ENCODE measurements at places on chromosomes 2 and 18.

DNA sequence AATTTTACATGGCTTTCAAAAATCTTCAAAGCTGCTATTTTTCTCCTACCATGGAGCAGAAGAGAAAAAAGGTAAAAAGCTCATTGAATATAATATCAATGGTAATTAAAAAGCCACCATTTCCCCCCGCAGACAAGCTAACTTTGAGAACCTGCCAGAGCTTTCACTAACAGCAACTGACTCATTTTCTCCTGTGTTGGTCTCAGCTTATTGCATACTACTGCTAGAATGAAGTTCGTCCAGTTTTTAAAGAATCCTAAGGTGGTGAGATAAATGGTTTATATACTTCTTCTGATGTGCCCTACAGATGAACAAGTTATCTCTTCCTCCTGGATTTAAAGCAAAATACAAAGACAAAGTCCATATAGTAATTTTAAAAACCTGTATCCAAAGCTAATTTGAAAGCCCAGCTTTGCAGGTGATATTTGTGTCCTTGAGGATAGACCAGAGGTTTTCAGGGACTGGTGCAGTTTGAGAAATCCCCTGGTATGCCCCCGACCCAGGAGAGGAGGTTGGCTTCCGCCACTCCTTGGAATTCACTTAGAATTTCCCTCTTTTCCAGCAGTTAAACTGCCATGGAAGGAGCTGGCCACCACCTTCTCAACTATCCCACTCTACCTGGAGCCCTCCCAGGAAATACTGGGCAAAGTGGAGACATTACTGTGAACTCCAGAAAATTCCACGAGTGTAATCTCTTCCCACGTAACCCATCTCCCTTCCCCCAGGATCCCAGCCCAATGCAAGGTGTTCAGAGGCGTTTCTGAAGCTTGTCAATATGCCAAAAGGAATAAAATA, 17.5 kb downstream of the YPEL5 start:
- DNase-seq = no peak

DNA sequence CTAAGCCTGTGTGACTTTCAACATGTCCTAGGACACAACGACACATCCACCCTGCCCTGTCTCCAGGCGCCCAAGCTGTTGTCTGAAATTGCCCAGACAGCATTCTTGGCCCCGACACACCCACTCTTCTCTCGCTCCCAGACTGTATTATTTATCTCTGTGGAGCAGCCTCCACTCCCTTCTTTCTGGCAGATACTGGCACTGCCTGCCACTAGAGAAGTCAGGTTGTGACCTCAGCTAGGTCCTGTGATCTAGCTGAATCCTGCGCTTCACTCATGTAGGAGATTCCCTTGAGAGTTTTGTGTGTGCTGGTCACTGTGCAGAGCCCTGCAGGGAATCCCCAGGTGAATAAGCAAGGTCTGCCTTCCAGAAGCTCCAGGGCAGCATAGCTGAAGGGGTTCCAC, 77.1 kb upstream of the TNP1 start:
- no peak for DNase-seq

- no peak for DNase-seq
Observed at GRCh38 chr18:49495480-49495879, 8.4 kb upstream of the C18orf32 start.

GRCh38 chr2:238131761-238132462, 6.6 kb upstream of the KLHL30 start:
- no peak for DNase-seq

- no peak for DNase-seq
Observed at GRCh38 chr2:49248506-49248905, 94.2 kb upstream of the FSHR start.

DNA sequence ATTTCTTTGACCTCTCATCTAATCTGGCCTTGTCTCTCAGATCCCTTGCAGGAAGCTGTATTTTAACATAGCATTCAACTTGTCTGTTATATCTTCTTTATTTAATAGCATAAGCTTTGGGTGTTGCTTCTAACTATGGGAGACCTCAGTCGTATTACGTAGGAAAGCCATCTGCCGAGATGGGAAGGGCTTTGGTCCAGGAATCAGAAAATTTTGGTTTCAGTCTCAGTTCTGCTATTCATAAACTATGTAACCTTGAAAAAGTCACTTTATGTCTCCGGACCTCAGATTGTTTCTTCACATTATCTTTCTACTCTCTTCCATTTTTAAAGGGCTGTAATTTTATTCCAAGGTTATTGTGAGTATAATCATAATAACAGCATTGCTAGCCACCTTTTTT, 297.7 kb downstream of the SATB2 start:
- DNase-seq = no peak

DNA sequence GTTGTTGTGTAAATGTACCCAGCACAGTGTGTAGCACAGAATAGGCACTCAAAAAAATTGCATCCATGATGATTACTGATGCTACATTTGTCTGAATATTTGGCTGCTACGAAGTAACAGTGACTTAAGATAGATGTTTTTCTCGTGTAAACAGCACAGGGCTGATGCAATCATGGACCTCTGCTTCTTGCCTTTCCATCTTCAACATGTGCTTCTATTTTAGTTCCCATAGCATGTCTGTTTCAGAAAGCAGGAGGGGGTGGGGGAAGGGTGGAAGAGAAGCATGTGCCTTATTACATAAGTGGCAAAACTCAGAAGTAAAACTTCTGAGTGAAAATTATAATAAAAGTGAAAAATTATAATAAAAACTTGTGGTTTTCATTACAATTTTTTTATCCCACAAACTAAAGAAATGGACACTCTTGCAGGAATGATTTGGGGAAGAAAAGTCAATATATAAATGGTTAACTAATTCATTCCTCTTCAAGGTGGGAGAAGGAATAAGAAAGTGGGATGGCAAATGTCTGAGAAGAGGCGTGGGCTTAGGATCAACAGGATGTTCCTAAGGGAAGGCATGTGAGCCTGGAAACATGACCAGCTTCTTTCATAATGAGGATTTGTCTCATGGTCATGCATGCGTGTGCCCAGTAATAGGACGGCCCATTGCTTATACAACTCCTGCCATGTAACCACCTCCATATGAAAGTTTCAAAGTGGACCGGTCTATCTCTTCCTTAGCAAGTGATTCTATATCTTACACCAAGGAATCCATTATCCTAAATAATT, 27.2 kb downstream of the CCBE1 start:
- DNase-seq = no peak

GRCh38 chr2:74983631-74984392, 25.4 kb downstream of the POLE4 start:
- DNase-seq = no peak

GRCh38 chr2:41912776-41913175, 135.0 kb upstream of the PKDCC start:
- no peak for DNase-seq

GRCh38 chr2:228224410-228224809, 42.9 kb upstream of the SPHKAP start:
- no peak for DNase-seq

DNA sequence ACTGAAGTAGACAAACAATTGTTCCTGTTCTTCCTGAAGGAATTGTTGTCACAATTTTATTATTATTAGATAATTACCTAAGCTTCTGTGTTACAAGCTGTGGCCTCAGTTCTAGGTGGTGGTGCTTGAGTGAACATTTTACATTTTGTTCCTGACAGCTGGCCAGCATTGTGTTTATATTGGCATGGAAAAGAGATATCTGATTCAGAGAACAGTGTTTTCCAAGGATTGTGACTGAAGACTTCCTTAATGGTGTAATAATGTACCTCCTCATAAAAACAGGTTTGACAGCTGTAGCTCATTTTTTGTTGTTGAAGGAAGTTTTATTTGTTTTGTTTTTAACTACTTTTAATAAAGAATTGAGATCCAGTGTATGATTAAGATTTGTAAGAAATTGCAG, 95.2 kb downstream of the EPB41L5 start:
- no peak for DNase-seq

DNA sequence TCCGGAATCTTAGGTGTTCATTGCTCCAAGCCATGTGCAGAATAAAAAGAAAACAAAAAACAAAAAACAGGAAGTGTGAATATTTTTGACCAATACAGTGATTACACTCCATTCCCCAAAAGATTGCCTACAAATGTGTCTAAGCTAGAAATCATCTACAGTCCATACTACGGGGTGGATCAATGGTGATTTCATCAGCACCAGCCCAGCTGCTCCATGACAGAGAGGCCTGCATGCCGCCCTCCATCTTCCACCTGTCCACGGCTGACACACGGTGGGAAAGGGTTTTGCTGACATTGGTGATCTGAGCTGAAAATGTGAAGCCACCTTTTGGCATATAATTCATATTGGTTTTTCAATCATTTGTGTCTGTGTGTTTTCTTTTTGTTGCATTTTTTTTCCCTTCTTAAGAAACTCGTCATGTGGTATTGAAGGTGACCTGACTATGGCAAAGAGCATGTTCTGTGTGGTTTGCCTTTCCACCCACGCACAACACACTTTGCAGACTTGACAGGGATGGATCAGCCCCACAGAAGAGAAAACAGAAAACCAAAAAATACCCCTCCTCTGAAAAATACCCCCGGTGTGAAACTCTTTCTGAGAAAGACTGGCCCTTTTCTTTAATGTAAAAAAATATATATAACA, 533.1 kb downstream of the RNF144A start:
- no peak for DNase-seq

GRCh38 chr2:25294573-25295462, 46.9 kb downstream of the DNMT3A start:
- peak; percentile 57 for DNase-seq

DNA sequence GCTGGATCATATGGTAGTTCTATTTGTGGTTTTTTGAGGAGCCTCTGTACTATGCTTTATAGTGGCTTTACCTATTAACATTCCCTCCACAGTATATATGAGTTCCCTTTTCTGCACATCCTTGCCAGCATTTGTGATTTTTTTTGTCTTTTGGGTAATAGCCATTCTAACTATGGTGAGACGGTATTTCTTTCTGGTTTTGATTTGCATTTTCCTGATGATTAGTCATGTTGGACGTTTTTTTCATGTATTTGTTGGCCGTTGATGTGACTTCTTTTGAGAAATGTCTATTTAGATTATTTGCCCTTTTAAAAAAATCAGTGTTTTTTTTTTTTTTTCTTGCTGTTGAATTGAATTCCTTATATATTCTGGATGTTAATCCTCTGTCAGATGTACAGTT, 31.1 kb downstream of the ACTR3 start:
- no peak for DNase-seq

GRCh38 chr2:102439065-102439695, 16.2 kb downstream of the IL18RAP start:
- no peak for DNase-seq

GRCh38 chr18:63244607-63245006, 75.0 kb downstream of the BCL2 start:
- DNase-seq = no peak

All from stimulated activated CD4-positive, alpha-beta T cell treated with anti-CD3 and anti-CD28 coated beads, Interleukin-4, amount 100 ng/mL, for 4 hours (primary cell).